Suprapubic skin (tissue), 4 donors: ENCODE measurements at places on chromosomes 16 and 17. TPM values are rescaled to one million over a fixed set of nuclear protein-coding genes. Genes with fewer than 3 reads are reported as not detected.

Gene PLA2G10
- not detected for total RNA-seq

Gene CD300A
- total RNA-seq, result 2.0 TPM

DNA sequence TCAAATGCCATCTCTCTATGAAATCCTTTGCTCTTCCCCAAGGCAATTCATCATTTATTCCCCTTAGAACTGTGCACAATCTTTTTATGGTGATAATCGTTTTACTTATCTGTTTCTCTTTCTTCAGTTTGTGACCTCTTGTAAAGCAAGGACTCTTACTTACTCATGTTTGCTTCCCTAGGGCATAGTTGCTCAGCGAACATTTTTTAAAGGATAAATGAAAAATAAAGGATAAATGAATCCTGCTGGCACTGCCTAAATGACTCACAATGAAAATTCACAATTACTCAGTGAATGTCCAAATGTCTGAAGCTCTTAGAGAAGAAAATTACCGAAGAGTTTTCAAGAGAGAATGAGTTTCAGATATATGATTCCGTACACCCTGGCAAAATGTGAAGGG lies 671.7 kb downstream of the CDH11 start:
- no peak overlapping the region for H3K27ac ChIP-seq
- DNase-seq, result no peak
- H3K27me3 ChIP-seq, result no peaks in the 10 kb centered on the region
- H3K4me1 ChIP-seq, result no peaks in the 10 kb centered on the region
- no peaks in the 10 kb centered on the region for H3K36me3 ChIP-seq

GRCh38 chr17:78284146-78284545 lies 52.7 kb downstream of the TMEM235 start:
- H3K4me1 ChIP-seq, result no peaks in the 10 kb centered on the region
- no peak for DNase-seq
- H3K4me3 ChIP-seq, result no peak overlapping the region
- H3K27ac ChIP-seq, result no peak overlapping the region
- H3K27me3 ChIP-seq, result no peaks in the 10 kb centered on the region

DNA sequence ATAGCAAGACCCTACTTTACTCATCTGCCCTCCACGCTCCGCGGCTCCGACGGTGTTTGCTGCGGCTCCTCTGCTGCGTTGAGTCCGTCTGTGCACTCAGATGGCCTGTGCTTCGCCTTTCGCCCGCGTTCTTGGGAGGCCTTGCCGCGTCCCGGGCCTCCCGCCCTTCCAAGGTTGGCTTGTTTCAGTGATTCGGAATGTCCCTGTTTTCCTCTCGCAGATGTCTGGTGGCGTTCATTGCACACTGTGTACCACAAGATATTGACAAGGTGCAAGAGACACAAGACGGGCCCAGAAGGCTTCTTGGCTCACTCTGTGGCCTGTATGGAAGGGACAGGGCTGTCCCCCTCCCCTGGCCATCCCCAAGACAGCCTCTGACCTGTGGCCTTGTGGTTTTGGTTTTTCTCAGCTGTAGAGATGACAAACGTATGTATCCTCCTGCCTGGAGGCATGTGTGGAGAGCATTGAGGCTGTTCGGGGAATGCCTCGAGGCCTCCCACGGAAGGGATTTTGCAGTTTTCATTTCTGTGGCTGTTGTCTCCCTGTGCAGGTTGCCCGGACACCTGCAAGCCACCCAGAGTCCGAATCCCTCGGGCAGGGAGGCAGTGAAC lies 15.4 kb downstream of the MGRN1 start:
- H3K36me3 ChIP-seq, result peaks cover under 1% of the 10 kb centered on the region
- no peak overlapping the region for H3K4me3 ChIP-seq
- no peak for DNase-seq
- no peak overlapping the region for H3K27ac ChIP-seq
- H3K27me3 ChIP-seq, result no peaks in the 10 kb centered on the region
- peaks cover 27% of the 10 kb centered on the region for H3K4me1 ChIP-seq

DNA sequence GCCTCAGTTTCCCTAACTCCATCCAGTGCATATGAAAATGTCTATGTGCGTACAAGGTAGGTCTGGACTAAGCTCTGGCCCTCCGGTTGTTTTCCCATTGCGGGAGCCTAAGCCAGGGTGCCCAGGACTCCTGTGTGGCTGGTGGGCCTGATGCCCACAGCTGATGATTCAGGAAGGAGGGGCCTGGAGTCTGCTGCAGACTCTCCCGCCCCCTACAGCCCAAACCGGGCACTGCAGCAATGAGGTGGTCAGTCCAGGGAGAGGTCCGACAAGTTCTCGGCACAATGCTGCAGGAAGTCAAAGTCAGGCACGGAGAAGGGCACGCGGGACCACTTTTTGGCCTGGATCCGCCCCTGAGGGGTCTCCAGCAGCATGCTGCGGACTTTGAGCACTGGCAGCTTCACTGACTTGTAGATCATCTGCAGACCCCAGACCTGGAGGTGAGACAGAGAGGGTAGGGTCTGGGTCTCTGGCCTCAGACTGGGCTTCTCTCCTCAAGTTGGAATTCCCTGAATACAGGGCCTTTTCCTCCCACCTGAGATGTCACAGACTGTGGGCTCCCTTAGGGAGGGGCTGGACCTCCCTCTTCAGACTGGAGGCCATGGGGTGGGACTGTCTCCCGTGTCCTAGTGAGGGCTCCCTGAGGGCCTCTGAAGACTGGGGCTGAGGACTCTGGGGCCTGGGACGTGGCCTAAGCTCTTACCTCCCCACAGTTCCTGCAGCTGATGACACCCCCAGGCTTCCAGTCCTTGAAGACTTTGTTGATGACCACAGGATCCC lies 3.4 kb upstream of the ZNF385C start:
- no peak overlapping the region for H3K27ac ChIP-seq
- peaks cover 17% of the 10 kb centered on the region for H3K27me3 ChIP-seq
- no peak overlapping the region for H3K4me3 ChIP-seq
- no peak for DNase-seq
